ENCODE measurements at places on chromosomes 7 and 10.

GRCh38 chr7:155427411-155428038, 30.4 kb upstream of the EN2 start:
- no peak for DNase-seq

DNA sequence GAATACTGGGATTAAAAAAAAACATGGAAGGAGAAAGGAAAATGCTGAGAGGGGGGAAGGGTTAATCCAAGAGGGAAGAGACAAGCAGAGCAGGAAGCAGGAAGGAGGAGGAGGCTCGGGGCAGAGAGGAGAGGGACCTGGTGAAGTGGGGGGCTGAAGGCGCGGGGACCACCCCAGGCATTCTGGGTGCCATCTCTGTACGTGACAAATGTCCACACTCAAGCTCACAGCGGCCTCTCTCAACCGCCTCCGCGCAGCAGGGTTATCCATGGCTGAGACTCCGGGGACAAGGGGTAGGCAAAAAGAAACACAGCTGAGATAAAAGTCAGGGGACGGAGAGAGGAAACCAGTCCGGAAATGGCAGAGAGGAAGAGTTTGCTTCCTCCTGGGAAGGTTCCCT, 33.9 kb downstream of the EN2 start:
- DNase-seq = no peak

- DNase-seq = peak; percentile 22
Observed at GRCh38 chr7:12583176-12583575, 12.7 kb downstream of the SCIN start.

DNA sequence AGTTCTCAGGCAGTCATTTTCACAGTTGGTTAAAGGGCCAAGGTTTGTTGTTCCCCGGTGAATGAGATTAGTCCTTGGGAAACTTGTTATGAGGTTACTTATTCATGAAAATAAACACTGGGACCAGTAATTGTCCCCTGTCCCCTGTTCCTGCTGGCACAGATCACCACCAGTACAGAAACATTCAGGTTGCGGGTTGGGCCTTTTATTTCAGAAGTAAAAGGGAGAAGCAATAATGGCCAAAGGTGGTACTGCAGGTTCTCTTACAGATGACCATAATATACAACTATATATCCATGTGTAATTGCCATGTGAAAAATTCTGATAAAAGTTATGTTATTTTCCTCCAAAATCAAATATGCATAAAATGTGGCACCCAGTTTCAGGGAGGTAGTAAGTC, 442.0 kb downstream of the SORCS1 start:
- no peak for DNase-seq

DNA sequence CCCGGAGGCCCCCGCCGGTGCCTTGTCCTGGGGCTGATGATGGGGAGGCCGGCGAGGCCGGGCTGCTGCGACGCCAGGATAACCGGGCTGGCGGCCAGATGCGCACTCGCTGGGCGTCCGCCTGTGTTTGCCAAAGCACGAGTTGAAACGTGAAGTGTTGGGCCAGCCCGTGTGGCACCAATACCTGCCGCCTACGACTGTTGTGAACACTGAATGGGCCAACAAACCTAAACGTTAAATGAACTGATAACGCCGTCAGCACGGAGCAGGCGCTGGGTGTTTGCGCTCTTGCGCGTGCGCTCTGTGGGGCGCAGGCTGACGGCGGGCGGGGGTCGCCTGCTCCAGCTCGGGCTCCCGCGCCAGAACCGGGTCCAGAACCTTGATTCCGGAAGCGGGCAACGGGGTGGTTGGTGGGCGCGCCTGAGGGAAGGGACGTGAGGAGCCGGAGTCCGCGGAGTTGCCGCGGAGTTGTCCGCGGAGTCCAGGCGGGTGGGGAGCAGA, 658 bp downstream of the CYP2E1 start:
- DNase-seq = no peak

DNA sequence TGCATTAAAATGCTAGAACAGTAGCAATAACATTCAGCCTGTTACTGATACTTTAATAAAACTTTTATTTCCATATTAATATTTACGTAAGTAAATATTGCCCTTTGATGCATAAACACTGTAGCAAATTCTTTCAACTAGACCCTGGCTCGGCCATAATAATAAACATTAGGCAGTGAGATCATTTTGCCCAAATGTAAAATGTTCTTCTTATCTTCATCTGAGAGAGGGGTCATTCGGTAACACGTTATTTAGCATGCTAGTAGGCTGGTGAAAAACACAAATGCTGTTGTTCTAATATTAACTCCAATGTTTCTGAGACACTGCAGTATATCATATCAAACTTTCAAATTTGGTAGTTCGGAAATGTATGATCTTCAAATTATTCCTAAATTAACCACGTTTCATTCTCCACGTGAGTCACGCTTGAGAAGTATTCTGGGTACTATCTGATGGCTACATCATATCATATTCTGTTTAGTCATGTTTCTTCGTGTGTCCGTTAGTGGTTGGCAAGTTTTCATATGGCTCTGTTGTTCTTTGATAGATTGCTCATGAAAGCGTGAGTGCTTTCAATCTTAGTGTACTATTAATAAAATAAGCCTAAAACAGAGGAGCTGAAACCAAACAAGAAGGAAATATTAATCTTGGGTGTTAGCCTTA, 145.8 kb downstream of the NSUN6 start:
- DNase-seq = no peak

DNA sequence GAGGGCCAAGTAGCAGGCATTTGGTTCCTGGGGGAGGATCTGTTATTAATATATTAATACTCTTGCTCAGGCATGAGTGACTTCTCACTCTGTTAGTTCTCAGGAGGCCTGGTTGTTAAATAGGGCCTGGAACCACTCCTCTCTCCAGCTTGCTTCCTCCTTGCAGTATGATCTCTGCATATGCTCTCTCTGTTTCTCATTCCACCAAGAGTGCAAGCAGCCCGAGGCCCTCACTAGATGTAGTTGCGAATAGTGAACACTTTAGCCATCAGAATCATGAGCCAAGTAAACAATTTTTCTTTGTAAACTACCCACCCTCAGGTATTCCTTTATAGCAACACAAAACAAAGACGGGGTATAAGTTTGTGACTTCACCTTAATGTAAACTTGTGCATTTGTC, 784.3 kb downstream of the DNAJB9 start:
- DNase-seq = no peak

DNA sequence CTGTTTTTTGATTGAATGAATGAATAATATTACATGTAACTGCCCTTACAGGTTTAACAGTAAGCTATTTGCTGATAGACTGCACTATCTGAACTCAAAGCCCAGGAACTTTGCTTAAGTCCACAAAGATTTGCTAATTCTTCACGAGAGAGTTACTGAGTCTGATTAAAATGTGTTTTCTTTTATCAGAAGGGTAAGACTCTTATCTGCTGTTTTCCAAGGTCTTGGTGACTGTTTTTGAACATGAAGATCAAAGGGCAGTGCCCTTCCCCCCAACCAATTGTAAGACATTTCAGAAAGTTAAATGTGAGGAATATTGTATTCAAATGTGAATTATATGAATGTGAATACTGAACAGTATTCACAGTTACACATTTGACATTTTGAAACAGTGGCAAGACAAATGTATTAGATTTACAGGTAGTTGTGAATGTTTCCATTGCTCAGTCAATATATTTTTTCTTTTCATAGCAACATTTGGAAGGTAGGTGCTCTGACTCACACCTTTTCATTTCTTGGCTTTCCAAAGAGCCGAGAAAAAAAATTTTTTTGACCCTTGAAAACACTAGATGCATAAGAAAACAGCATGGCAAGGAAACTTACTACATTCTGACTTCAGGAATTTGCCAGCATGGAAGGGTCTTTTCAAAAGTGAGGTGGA, 62.7 kb downstream of the DKK1 start:
- DNase-seq = no peak

DNA sequence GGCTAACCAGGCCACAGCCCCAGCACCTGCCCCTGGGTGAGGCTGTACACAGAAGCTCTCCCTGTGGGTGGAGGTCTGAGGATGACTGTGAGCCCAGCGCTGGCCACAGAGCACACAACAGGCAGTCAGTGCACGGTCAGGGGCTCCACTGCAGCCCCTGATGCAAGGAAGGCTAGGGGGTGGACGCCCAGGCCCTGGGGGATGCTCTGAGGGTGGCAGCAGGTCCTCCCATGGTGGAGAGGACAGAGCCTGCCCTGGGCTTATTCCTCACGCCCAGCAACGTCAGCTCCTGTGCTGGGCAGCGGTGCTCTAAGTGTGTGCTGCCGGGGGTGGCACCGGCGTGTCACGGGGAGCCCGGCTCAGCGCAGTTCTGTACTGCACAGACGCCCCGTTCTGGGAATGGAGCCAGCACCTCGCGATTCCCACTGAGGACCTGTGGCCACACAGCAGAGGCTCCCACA, 223.2 kb downstream of the MAD1L1 start:
- DNase-seq = no peak

GRCh38 chr7:142802301-142802700, 31.5 kb downstream of the PRSS2 start:
- no peak for DNase-seq

- no peak for DNase-seq
Observed at GRCh38 chr10:81957976-81958375, 83.0 kb downstream of the NRG3 start.

DNA sequence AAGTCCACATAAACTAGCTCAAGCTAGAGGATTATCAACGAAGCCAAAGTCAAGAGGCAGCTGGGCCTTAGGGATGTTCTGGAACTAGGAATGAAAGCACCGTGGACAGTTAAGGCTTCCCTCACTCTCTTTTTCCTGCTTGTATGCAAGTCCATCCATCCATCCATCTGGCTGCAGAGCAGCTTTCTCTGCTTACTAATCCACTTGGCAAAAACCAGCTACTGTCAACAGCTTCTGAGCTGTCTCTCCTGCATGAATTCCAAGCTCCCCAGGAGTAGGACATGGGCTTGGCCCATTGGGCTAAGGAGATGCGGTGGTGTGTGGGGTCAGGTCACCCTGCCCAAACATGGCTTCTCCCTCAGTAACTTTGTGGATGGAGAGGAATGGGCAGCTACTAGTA, 66.2 kb downstream of the NAMPT start:
- DNase-seq = peak; percentile 11

GRCh38 chr7:151869109-151869428, 7.8 kb downstream of the PRKAG2 start:
- DNase-seq = no peak

DNA sequence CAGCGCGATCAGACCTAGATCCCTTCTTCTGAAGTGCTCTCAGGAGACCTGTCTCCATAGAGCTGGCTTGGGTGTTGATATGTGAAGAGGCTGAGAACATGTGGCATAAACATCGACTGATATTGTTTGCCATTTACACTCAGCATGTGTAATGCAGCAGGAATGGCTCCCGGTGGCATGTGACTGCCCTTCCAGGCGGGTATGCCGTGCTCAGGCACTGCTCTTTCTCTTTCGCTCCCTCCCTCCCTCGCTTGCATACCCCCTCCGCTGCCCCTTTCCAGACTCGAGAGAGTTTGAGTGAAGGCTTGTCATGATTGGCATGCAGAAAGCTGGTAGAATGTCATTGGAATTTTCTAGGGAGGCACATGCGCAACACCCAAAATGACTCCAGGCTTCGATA, 107.3 kb upstream of the PDCD4 start:
- peak; percentile 10 for DNase-seq

DNA sequence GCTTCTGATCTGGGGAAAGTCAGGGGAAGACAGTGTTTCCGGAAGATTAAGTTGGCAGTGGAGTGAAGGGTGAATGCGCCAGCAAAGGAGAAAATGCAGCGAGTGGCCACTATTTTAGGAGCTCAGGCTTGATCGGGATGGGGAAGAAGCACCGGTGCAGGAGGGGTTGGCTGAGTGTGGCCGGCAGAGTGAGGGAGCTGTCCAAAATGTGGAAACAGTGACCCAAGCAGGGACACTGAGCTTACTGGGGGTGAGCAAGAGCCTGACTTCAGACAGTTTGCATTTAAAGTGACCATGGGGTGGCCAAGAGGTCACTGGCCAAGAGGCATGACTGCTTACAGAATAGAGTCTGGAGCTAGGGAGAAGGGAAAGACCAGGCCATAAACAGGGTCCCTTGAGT, 79.3 kb downstream of the GOLGA7B start:
- no peak for DNase-seq

DNA sequence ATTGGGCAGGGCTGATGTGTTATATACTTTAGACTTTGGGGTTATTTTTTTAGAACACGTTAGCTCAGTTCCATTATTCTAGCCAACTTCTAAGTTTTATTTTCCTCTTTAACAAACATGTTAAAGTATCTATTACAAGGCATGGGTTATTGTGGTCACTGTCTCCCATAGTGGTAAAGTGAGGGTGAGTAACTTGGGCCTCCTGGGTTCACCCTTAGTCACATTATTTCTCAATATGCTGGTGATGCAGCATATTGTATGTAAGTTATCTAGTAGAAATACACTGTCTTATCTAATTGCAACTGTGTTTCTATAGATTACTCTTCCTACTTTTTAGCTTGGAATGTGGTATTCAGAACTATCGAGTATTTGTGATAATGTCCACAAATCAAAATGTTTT, 65.9 kb downstream of the BBS9 start:
- DNase-seq = peak; percentile 88
